OCI-LY7 (cell line): ENCODE measurements at places on chromosomes 5 and 9.

GRCh38 chr9:137666513-137666822 lies 47.7 kb downstream of the EHMT1 start:
- DNase-seq = no peak

DNA sequence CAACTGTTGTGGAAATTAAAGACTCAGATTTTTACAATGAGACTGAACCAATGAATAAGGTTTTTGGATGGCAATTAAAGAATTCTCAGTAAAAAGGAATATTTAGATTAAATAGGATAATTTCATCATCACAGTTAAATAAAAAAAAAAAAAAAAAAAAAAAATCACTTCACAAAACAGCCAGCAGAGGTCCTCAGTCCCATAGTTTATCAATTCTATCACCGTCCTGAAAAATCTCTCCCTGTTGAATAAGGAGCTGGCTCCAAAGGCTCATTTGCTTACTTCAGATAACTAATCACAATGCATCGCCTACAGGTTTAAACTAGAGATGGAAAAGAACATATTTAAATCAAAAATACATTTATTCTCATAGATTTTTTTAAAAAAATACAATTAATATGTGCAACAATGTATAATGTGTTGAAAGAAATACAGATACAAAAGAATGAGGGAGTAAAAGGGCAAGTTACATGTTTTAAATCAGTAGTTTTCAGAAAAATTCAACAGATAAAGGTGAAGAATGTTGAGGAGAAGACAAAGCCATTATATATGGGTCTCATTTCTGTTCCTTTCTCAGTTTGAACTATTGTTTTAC lies 175.8 kb upstream of the CHD1 start:
- DNase-seq = peak; percentile 23

GRCh38 chr5:140402258-140403074 lies 833 bp downstream of the ANKHD1 start:
- DNase-seq = peak; percentile 73

GRCh38 chr5:130992095-130992494 lies 173.0 kb downstream of the HINT1 start:
- no peak for DNase-seq

GRCh38 chr9:112786829-112787520 lies 36.4 kb downstream of the SNX30 start:
- DNase-seq = no peak

GRCh38 chr5:74665273-74665672 lies 19.8 kb upstream of the HEXB start:
- no peak for DNase-seq

DNA sequence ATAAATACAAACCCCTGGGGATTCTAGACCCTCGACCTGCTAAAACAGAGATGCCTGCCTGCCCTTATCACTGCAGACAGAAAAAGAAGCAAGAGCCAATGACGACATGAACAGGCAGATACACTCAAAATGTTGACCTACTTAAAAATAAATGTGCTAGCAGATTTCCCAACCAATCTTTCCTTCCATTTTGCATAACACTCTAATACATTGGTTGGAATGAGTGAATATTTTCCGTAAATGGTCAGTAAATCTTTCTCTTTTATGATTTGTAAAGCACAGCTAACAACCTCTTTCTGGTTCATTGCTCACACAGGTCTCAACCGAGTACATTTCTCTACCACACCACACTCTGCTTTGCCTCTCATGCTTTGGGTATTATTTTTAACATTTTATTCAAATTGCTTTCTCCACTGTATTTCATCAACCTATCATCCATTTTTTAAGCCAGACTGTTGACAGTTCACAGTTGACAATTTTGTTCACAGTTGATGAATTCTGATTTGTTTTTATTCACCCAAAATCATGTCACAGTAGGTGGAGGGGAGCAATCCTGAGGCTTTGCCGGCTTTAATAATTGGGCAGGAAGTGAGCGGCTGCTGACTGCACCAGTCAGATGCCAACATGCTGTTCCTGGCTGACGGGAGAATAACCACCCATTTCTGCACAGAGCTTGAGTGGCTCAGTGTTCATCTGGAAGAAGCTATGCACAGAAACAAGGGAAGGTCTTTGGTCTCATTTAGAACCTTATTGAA lies 426.6 kb downstream of the SPOCK1 start:
- DNase-seq = peak; percentile 87

DNA sequence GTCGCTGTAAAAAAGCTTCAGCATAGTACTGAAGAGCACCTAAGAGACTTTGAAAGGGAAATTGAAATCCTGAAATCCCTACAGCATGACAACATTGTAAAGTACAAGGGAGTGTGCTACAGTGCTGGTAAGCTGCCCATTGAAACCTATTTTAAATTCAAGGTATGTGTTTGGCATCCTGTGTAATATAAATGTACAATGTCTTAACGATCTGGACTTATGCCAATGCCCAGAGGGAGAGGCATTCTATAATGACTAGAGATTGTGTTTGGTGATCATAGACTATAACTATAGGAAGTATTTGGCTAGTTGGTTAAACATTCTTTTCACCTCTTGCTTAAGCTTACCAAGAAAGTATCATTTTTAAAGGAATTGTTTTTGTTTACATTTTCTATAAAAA lies 95.7 kb downstream of the INSL6 start:
- no peak for DNase-seq

DNA sequence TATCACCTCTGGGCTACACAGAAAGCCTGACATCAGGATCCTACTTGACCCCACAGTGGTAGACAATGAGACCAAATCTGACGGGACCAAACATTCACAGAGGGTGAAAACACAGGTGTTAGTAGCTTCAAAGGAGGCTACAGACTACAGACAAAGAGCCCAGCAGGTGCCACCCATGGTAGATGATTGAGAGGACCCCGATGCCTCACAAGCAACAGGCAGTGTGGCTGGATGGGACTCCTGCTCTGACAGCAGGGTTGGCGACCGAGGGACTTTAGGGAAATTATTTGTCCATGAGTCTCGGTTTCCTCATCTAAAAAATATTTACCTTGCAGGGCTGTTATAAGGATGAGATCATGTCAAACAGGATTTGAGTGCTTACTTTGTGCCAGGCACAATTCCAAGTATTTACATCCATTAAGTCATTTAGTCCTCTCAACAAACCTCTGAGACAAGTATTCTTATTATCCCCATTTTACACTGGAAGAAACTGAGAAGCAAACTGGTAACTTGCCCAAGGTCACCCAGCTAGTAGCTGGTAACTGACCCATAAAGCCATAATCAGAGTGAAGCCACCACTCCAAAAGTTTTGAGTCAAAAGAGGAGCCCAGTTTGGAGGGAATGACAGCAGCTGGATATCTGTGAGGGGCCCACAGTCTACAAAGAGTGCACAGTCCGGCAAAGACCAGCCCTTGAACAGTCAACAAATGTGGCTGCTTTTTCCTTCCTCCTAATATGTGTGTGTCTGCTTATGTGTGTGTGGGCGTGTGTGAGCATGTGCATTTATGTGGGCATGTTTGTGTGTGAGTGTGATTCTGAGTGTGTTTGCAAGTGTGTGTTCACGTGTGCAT lies 502.0 kb downstream of the BNC2 start:
- no peak for DNase-seq

GRCh38 chr5:117942861-117943519 lies 1045.4 kb downstream of the DTWD2 start:
- DNase-seq = no peak

DNA sequence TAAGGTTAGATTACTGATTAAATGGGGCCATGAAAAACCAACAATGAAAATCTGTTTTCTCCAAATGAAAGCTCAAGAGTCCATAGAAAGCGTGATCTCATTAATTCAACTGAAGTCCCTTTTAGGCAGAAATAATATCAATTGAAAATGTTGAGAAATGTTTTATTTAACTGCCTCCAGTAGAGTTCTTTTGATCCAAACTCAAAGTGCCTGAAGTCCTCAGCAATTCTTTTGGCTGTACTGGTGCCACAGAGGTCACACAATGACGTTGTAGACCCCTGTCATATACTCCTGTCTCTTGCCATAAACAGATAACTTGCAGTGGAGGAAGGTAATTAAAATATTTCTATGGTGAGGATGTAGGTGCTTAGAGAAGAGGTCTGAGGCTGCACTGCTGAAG lies 1420.5 kb downstream of the CDH12 start:
- DNase-seq = no peak

DNA sequence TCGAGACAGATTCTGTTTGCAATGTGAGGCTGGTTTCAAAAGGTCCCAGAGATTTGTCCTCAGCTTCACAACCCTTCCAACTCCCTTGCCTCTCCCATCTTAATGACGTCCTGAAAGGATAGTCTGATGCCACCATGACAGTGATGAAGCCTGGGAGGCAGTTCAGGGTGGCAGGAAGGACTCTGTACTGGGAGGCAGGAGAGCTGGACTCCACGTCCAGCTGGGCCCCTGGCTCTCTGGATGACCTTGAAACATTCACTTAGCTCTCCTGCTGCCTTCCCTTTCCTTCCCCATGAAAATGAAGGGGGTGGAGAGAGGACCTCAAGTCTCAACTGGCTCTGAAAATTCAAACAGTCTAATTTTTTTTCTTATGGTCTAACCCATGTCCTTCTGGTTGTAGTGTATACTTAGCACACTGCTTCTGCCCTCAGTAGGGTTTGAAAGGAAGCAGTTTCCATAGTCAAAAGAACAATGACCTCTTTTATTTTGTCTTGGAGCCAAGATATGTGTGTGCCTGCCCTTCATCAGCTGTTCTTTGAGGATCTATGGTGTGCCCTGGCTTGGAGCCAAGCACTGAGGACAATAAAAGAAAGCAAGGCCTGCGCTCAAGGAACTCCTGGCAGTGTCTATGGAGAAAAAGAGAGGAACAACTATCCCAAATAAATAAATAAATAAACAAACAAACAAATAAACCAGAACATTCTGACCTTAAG lies 188.3 kb downstream of the GRIA1 start:
- DNase-seq = no peak

- no peak for DNase-seq
Measured at GRCh38 chr5:81708889-81709288, 42.0 kb downstream of the SSBP2 start.

DNA sequence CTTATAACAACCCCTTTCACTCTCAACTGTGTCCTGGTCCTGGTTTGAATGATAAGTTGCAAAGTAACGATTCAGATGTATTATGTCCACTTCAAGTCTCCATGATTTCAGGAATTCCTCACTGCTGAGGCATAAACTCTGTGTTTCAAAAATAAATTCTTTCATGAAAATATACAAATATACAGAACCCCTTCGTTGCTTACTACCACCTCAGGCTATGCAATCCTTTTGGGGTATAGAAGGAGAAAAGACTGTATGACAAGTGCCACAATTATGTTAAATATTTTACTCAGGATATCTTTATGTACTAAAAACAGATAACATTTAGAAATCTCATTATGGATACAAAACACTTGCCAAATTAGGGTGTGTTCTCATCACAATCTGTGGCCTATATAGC lies 190.7 kb downstream of the KCTD16 start:
- no peak for DNase-seq

GRCh38 chr5:39675676-39676075 lies 250.9 kb upstream of the DAB2 start:
- no peak for DNase-seq

DNA sequence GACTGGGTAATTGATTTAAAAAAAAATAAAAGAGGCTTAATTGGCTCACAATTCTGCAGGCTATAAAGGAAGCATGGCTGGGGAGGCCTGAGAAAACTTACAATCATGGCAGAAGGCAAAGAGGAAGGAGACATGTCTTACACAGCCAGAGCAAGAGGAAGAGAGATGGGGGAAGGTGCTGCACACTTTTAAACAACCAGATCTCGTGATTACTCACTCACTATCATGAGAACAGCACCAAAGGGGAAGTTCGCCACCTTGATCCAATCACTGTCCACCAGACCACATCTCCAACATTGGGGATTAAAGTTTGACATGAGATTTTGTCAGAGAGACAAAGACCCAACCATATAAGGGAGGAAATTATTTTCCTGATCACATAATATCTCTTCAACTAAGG lies 138.8 kb upstream of the NR4A3 start:
- no peak for DNase-seq

DNA sequence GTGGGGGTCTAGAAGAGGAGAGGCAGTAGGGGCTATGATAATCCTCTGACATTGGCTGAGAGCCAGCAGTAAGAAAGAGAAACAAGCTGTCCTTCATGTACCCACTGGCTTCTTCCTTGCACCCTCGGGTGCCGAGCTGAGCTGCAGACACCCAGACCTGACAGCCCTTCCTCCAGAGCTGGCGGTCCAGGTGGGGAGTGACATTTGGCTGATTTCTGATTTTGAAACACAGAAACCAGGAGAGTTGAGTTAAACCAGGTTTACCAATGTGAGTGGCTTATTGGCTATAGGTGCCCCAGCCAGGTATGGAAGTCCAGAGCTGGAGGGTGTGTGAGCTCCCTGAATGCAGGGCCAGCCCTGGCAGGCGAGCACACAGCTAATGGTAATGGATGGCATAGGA lies 59.2 kb downstream of the GADD45G start:
- DNase-seq = no peak

DNA sequence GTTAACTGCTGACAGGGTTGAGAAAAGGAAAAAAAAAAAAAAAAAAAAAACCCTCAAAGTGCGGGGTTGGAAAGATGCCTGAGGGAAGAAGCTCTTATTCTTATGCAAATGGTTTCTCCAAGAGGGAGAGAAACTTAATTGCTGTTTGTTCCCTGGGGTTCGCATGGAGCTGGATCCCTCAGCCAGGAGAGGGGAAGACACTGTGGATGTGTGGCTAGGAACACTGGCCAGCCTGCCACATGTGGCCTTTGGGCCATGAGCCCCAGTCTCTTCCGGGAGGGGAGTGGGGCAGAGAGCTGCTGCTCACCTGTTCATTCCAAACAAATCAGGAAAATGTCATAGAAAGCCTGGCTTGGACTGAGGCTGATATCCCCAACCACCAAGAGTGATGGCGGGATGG lies 9.4 kb upstream of the SCGB3A2 start:
- DNase-seq = no peak

DNA sequence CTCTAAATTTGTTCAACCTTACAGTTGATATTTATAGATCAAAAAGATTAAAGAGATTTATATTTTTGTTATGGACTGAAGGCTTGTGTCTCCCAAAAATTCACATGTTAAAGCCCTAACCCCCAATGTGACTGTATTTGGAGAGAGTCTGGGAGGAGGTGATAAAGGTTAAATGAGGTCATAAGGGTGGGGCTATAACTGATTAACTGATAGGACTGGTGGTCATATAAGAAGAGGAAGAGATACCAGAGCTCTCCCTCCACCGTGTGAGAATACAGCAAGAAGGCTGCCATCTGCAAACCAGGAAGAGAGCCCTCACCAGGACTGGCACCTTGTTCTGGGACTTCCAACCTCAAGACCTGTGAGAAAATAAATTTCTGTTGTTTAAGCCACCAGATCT lies 264.3 kb downstream of the ENC1 start:
- no peak for DNase-seq

DNA sequence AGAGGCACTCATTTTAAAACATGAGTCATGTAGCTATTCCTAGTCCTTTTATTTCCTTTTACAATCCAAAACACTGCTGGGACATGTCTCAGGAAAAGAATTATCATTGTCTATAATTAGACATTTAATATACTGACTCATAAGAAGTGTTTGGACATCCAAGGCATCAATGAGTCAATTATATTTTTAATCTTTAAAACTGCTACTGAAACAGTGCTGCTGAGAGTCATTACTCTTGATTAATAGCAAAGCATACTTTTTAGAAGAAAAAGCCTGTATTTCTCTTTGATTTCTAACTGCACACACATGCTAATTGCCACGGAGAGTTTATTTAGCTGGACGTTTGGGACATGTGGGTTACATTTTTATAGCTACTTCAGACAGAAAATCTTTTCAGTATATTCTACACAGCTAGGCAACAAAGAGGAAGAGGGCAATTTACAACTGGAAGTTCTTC lies 1249.0 kb upstream of the CDH18 start:
- DNase-seq = no peak
